ENCODE measurements at places on chromosomes 2 and 18.

GRCh38 chr18:69002233-69002632 is 204.4 kb downstream of the CCDC102B start:
- no peak for DNase-seq

DNA sequence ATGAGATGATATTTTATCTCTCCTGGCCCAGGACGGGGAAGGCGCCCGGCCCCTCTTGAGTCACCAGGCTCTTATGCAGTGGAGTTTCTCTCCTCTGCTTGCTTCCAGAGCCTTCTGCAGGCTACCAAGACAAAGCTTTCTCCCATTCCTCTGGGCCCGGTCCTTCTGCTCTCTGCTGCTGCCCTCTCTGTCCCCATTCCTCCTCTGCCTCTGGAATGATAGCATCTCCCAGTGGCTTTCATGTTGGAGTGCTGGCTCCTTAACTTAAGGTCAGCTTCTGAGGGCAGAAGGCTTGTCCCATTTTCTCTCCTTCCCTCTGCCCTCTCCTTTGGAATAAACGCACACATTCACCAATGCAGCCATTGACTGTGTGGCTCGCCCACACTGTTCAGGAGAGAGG is 86.2 kb downstream of the SDC1 start:
- DNase-seq, result peak; percentile 14

- no peak for DNase-seq
Observed at GRCh38 chr2:56034258-56034657, 110.7 kb upstream of the EFEMP1 start.

GRCh38 chr2:10923008-10923375 is 11.3 kb downstream of the KCNF1 start:
- no peak for DNase-seq

- no peak for DNase-seq
Observed at GRCh38 chr2:120737340-120738101, 1.9 kb downstream of the GLI2 start.

DNA sequence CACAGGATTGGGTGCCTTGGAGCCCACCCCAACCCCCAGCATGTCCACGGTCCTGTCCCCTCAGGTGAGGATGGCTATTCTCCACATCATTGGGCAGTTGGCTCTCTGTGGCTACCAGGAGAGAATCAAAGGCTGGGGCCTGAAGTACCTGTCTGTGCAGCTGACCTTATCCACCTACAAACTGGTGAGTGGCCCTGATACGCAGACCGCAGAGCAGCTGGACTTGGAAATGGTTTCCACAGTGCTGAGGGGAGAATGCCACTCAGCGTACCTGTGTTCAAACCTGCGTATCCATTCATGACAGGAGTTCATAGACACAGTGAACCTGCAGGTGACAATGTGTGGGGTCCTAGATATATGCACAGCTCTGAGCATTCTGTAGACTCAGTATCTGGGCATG is 21.6 kb downstream of the MROH2A start:
- no peak for DNase-seq
